ENCODE measurements at places on chromosomes 12 and 14.

GRCh38 chr14:76109087-76109880 is 42.4 kb upstream of the GPATCH2L start:
- ATAC-seq = no peak

GRCh38 chr12:76366163-76366562 is 17.9 kb upstream of the BBS10 start:
- ATAC-seq = no peak

- no peak for ATAC-seq
These were observed 78.7 kb downstream of the STXBP6 start for GRCh38 chr14:24971255-24971654.

GRCh38 chr12:27330846-27331245 is 1.8 kb upstream of the BMAL2 start:
- ATAC-seq = no peak

- no peak for ATAC-seq
These were observed 209.5 kb downstream of the ANO6 start for GRCh38 chr12:45425426-45425825.

DNA sequence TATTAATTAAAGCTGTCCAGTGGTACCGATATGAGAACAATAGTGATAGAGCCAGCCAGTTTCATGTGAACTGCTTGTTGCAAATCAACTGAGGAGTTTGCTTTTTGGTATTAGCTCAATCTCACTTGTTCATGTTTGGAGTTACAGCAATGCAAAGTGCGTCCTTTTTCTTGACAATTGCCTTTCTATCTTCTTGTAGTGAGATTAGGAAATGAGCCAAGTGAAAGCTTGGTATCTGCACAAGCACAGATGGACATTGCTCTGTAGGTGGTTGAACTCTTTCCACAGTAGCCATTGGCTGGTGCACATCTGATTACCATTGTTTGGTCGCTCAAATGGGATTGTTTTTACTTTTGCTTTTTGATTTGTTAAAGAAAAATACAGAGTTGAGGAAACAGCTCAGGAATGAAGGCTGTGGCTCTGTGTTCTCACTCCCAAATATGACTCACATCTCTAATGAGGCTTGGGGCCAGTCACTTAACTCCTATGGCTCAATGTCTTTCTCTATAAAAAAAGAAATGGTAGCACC is 241.4 kb downstream of the BMP4 start:
- peak; percentile 74 for ATAC-seq

DNA sequence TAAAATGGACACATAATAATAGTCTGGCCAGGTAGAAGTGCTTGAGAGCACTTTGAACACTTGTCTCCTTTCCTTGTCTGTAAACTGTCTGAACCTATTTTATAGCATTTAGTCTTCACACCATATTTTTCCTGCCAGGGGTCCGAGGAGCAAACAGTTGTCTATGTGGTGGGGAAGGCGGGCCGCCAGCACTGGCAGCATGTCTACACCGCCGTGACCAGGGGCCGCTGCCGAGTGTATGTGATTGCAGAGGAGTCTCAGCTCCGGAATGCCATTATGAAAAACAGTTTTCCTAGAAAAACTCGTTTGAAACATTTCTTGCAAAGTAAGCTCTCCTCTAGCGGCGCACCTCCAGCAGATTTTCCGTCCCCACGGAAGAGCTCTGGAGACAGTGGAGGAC is 28.7 kb downstream of the HELB start:
- no peak for ATAC-seq

GRCh38 chr12:4496145-4496838 is 42.4 kb upstream of the RAD51AP1 start:
- no peak for ATAC-seq

DNA sequence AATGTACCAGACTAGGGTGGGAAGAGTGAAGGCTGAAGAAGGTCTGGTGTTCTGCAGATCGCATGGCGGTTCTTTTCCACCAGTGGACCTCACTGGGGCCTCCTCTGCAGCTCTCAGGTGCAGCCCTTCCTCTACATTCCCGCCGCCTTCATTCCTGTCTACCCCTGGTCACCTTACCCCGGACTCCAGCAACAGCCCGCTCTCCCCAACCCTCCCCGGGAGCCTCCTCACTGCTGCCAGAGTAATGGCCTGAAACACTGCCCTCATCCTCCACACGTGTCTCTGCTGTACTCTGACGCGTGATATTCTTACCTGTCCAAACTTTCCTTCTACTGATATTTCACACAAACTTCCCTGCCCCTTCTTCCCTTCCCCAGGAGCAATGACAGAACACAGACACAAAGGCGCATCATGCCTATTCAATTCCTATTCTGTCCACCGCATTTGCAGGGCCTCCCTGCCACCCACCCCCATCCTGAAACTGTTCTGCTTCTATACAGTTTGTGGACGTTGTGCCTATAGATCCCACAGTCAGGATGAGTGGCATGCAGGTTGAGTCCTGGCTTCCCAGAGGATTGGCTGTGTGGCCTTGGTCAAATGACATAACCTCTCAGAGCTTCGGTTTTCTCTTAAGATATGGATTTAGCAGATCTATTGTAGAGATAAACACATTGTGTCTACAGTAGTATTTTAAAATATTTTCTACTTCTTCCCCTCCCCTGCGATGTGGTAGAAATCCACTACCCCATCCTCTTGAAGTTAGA is 1.7 kb upstream of the NUAK1 start:
- no peak for ATAC-seq

DNA sequence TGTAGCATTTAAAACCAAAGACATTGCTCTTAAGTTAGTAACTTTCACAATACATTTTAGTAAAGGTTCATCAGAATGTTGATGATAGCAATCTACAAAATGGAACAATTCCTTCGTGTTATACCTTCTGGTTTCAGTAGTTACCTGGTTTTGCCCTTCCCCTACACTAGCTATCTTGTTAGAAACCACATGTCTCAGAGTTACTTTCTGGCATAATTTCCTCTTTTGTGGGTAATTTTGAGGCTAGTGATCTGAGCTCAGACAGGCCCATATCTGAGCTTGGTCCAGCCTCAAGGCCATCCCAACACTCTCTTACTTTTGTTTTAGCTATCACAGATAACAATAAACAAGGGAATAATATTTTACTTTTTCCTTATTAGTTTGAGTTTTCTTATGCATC is 196.9 kb downstream of the KITLG start:
- ATAC-seq = no peak

DNA sequence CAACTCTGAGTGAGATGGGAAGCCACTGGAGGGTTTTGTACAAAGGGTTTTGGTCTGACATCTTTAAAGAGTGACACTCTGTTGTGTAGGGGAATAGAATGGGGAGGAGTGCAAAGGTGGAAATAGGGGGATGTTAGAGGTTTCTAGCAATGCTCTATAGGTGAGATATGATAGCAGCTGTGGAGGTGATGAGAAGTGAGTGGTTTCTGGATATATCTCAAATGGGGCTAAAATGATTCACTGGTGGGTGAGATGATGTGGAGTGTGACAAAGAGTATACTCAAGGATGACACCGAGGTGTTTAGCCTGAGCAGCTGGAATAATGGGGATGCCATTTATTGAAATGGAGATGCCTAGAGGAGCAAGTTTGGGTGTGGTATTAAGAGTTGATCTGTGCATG is 426.4 kb downstream of the PCNX1 start:
- no peak for ATAC-seq

GRCh38 chr14:22544881-22545420 is 44.1 kb downstream of the DAD1 start:
- no peak for ATAC-seq

- ATAC-seq = peak; percentile 66
These were observed 275.7 kb upstream of the PRICKLE1 start for GRCh38 chr12:42865282-42865681.
